ENCODE measurements at places on chromosomes 3 and 15.
A peak's percentile ranks its signal among the peaks of the same experiment; 100 is the strongest.

GRCh38 chr15:35038626-35039451, 46.3 kb downstream of the NANOGP8 start:
- peak; percentile 25 for DNase-seq

DNA sequence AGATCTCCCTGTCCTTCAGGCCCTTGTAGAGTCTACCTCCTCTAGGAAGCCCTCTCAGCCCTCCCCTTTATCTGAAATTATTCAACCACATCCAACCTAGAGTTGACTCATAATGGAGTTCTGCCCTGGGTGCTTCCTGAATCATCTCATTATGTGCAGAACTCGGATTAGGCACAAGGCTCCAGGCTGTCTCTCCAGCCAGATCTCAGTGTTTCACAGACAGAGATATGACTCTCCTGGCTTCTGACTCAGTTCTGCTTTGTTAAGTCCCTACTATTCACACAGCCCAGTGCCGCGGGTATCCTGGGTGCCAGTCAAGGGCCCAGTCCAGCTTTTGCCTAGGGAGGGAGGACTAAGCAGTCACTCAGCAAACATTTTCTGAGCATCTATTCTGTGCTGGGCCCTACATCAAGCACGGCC, 9.3 kb downstream of the STRA6 start:
- DNase-seq = no peak

- no peak for DNase-seq
Measured at GRCh38 chr3:136464502-136464901, 214.4 kb downstream of the PCCB start.

- peak; percentile 65 for DNase-seq
Measured at GRCh38 chr15:88450125-88450798, 16.9 kb downstream of the MRPL46 start.

DNA sequence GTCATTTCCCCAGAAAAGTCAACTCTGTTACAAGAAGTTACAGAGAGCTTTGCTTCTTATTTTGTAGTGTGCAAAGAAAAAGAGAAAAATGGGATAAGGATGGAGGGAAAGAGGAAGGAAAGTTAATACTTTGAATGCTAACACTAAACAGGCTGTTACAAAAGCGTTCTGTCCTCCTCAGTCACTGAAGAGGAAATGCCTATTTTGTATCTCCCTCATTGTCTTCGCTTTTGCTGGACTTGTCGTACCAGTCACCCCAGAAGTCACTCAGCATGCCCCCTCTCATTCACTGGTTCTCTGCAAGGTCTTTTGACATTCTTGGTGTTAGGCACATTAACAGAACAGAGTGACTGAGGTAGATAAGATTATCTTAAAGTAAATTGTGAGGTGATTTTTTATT, 129.6 kb downstream of the ALCAM start:
- DNase-seq = no peak

- DNase-seq = no peak
Measured at GRCh38 chr3:50278123-50278879, 586 bp upstream of the LSMEM2 start.

DNA sequence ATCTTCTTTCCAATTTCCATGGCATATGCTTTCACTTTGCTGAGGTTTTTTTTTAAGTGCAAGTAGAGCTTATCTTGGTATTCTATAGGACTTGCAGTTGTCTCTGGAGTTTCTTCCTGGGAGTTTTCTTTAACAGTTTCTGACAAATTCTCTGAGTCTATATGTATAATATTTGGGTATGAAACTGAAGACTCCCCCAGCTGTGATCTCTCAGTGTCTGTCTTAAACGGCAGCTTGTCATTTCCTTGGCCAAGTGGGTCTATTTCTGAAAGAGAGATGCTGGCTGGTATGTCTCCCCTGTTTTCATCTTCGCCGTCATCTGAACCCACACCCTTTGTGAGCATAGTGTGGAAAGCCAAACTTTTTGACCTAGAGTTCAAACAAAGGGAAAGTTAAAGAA, 73.3 kb upstream of the PTX3 start:
- DNase-seq = no peak

- DNase-seq = no peak
Measured at GRCh38 chr3:180306691-180307090, 270.0 kb upstream of the PEX5L start.

DNA sequence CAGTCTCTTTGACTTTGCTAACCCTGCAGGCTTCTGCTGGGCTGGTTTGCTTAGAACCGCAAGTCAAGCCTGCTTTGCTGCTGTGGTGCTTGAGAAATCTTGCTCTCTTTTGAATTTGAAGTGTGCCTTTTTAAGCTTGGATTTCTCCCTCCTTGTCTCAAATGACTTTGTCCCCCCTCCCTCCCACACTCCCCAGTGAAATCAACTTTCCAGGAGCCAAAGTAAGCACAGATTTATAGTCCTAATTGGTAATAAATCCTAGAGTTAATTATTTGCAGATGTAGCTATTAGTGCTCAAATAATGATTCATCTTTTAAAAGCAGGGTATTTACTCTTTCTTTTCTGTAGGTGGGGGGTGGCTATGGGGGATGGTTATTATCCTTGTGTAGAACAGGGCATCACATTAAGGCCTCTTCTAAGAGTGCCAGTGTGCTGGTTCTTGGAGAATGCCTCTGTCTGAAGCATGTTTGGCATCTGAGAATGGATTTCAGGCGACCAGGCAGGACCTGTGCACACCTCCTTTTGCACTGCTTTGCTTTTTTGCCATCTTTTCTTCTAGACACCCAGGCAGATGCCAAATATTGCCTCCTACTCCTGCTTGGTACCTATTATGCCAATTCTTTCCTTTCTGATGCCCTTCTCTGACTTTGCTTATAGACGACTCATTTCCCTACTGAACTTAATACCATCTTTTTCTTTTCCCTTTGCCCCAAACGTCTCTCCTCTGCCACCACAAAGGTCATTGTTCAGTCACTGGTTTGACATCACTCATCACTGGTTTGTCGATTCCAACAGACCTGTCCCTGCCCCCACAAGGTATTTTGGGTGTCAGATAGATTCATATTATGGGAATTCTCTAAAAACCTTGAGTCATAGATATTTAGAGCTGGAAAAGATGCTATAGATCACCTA, 50.7 kb downstream of the CLDN11 start:
- no peak for DNase-seq

- peak; percentile 5 for DNase-seq
Measured at GRCh38 chr15:75775296-75776064, 62.8 kb upstream of the CSPG4 start.

DNA sequence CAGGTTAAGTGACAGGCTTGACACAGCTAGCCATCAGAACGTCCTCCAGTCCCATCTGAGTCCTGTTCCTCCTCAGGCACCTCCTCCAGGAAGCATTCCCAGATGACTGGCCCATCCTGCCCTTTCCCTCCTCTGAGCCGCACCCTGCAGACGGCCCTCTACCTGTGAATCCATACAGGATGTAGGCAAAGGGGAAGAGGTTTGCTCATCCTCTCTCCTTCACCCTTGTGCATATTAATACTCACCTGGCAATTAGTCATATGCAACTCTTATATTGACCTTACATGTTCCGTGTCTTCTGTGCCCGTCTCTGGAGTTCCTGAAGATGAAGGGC, 61.9 kb downstream of the SMAD3 start:
- DNase-seq = no peak

- DNase-seq = no peak
Measured at GRCh38 chr3:122268257-122269024, 56.6 kb upstream of the CSTA start.

Measured in hematopoietic multipotent progenitor cell treated with erythropoietin and hydrocortisone succinate and interleukin-3 and kit ligand, for 8 days (in vitro differentiated cells).